ENCODE measurements at places on chromosomes 3 and 15. TPM values are rescaled to one million over a fixed set of nuclear protein-coding genes. Genes with fewer than 3 reads are reported as not detected.

Gene TRH
- total RNA-seq = not detected

Gene UACA
- total RNA-seq = 1.3 TPM

Gene ASTE1
- total RNA-seq = 12.8 TPM

Gene FAM227B
- total RNA-seq = 3.5 TPM

Gene PTH1R
- total RNA-seq = not detected

Gene SECISBP2L
- 35.7 TPM for total RNA-seq

Gene TMEM158
- not detected for total RNA-seq

DNA sequence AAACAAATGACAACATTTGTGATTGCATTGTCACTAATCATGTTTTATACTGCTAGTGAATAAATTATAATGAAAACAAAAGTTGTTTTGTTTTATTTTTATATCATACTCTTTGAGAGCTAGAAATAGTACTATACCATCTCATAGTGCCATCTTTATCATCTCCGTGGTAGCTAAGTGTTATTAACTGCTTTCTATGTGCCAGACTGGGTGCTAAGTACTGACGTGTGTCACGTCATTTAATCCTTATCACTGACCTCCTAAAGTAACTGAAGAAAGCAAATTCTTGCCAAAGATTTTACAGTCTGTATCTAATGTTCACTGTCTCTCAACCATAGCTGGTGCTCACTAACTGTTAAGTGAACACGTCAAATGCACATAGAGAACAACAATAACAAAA is 99.5 kb upstream of the CNTN3 start:
- no peak for DNase-seq

DNA sequence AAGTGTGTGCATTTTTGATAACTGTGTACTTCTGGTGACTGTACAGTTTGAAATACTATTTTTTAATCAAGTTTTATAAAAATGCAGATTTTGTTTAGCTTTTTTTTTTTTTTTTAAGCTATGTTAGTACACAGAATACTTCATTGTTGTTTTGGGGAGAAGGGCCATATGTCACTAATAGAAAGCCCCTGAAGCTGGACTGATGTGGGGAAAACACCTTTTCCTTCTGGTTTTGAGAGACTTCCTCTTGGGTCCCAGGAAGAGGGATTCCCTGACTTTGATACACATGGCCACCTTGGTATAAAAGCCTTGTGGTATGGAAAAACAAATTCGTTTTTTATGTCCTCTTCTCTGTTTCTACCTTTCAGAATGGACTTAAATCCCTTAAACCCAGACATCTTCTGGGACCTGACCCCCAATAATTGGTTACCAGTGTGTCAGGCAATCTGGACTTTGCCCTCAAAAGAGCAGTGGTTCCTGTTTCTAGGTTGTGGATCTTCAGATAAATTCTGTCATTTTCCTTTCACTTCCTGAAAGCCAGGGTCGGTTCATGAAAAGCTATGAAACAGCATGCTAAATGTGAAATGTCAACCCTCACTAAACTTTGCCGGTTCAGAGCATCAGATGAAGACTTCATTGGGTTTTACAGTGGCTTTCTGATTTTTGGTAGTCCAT is 31.1 kb upstream of the BLOC1S6 start:
- no peak for DNase-seq

DNA sequence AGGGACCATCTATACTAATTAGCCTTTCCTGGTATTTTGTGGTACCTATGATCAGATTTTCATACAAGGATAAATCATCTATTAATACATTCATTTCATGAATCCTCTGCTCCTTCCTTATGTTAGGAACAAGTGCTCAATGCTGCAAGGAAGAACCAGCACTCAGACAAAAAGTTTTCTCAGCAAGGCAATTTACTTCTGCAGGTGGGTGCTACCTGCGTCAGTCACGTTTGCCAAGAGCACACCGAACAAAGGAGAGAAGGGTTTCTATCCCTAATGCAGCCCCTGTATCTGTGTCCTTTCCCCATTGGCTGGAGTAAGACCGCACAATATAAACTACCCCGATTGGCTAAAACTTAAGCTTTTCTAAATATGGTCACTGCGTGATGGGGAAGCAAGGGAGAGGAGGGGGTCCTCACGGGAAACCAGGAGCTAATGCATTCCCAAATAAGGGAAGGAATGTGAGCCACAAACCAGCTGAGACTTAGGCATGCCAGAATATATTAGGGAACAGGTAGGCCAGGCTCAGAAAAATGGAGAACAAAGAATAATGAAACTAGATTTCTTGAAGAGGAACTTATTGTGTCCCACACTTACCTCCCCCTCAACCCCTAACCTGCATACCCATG is 76.5 kb downstream of the AQR start:
- no peak for DNase-seq

- no peak for DNase-seq
Observed at GRCh38 chr3:66520724-66521123, 19.9 kb upstream of the LRIG1 start.

DNA sequence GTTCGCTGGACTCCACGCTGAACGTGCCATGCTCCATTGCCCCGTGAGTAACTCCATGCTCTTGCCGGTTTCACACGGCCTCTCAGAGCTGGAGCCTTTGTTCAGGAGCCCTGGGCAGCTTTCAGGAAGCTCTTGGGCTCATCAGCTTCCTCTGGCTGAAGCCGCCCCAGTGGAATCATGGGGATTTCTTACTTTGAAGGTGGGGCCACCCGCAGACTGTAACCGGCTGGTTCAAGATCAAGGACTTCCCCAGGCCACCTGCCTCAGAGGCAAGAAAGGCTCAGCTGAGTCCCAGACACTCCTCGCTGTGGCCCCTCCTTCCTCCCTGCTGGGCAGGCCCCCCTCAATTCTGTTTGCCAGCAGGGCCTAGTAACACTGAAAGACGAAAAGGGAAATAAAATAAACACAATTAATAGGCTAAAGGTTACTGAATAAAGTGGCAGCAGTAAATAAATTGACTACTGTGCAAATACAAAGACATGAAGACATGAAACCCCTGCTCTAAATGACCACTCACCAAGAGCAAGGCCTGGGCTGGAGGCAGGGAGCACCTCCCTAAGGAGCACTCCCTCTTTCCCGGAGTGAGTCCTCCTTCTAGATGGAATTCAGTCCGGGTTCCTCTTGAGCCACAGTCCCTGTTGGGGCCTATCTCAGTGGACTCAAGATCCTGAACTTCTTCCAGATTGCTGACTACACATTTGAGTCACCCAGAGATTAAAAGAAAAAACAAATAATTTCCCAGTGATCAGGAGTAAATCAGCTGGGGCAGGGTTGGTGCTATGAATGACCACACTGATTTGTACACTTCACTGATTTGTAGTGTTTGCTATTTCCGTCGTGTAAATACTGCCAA is 51.0 kb downstream of the ZDHHC19 start:
- DNase-seq = peak; percentile 26

DNA sequence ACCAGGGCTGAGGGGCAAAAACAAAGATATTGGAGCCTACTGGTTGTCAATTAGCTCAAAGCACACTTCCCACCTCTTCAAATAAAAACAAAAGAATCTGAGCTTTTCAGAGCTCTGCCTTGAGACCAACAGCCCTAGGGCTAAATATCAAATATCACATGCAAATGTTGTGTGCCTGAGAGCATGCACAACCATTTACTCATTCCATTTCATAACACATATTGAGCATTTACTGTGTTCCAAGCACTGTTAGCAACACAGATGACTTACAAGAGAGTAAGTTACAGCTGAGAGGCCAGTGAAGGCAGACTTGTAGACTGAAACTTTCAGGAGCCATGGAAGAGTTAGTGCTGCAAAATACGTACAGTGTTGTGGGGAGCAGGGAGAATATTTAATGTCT is 222.4 kb downstream of the CPNE4 start:
- DNase-seq = no peak

DNA sequence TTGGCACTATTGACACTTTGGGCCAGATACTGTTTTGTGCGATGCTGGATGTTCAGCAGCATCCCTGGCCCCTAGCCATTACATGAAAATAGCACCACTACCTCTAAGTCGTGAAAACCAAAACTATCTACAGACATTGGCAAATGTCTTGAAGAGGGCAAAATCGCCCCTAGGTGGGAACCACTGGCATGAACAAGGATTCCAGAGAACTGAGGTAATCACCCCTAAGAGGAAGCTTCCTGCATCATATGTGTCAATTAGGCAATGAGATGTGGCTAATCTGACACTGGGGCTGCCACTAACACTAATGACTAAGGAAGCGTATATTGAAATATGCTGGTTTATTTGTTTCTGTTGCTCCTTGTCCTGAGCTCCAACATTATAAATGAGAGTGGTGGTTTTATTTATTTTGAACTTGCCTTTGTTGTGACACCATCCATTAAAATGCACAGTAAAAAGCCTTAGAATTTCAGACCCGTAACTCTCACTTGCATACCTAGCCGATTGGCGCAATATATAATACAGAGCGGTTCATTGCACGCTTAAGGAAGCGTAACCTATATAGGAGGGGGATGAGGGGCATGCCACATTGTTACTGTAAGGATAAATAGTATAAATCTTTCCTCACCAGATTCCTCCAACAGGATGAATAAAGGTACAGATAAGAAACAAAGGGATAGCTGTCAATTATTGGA is 299.8 kb upstream of the CNTN4 start:
- no peak for DNase-seq

DNA sequence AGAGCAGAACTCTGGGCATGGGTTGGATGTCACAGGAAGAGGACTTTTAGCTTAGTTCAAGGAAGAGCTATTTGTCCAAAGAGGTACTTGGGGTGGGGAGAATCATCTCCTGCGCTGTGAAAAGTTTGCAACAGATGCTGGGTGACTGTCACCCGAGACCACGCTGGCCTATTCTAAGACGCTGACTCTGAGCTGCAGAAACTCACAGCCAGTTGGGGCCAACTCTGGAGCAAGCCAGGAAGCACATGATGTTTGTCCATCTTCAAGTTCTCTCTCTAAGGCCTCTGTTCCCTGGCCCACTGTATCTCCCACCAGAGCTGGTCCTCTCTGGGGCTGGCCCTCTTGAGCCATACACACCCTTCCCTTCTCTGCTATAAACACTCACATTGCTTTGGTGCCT is 17.9 kb upstream of the CDCP1 start:
- DNase-seq = no peak
